Stimulated activated CD8-positive, alpha-beta memory T cell treated with anti-CD3 and anti-CD28 coated beads, Interleukin-7, amount 100 ng/mL, for 4 hours (primary cell): ENCODE measurements at places on chromosomes 11 and 22.

DNA sequence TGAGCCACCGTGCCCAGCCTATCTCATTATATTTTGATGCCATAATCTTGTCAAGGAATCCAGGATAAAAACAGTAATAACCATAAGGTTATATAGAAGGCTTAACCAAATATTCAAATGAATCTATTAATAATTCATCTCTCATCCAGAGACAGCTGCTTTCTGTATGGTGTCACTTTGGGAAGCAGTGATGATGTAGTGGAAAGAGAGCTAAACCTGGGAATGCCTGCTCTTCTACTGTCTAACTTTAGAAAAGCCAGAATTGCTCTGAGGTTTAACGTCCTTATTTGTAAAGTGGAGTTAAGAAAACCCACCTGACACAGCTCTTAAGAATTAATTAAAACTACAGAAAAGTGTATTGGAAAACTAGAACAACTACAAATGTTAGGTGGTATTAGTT is 29.3 kb upstream of the OR10D3 start:
- no peak for DNase-seq

- DNase-seq, result no peak
Measured at GRCh38 chr11:104918113-104918824, 20.0 kb upstream of the CASP12 start.

DNA sequence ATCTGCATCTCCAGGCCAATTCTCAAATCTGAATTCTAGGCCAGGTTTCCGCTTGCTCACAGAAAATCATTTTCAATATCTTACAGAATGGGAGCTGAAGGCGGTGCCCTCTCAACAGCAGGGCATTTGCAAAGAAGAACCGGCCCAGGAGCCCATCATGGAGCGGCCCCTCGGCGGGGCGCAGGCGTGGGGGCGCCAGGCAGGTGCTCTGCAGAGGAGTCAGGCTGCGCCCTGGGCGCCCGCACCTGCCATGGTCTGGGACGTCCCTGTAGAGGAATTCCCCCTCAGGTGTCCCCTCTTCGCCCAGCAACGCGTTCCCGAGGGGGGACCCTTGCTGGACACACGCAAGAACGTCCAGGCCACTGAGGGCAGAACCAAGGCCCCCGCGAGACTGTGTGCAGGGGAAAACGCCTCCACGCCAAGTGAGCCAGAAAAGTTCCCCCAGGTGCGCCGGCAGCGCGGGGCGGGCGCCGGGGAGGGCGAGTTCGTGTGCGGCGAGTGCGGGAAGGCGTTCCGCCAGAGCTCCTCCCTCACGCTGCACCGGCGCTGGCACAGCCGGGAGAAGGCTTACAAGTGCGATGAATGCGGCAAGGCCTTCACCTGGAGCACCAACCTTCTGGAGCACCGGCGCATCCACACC is 11.5 kb downstream of the ZNF74 start:
- DNase-seq, result no peak

DNA sequence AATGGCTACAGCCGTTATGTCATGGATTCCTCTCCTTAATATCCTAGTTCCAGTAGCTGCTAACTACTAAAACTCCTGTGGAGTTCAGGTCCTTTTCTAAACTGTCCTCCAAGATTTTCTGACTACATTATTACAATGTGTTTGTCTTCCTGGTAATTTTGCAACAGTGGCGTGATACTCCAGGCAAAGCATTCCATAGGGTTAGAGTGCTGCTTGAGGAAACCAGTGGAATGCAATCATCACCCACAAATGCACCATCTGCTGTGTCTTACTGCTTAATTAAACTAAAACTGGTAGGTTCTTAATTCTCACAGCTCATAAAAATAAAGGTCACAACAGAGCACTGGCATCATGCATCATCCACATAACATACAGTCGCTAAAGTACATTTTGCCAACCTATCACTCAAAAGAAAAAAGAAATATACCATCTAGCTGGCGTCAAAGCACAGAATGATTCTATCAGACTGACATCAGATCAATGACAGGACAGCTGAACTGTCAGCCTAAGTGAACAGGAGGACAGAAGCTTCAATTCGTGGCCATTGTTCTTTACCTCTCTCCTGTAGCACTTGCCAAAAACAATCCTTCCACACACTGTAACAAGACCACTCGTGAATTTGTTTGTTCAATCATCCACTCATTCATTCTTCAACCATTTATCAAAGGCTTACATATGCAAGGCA is 182.5 kb downstream of the CADM1 start:
- no peak for DNase-seq

DNA sequence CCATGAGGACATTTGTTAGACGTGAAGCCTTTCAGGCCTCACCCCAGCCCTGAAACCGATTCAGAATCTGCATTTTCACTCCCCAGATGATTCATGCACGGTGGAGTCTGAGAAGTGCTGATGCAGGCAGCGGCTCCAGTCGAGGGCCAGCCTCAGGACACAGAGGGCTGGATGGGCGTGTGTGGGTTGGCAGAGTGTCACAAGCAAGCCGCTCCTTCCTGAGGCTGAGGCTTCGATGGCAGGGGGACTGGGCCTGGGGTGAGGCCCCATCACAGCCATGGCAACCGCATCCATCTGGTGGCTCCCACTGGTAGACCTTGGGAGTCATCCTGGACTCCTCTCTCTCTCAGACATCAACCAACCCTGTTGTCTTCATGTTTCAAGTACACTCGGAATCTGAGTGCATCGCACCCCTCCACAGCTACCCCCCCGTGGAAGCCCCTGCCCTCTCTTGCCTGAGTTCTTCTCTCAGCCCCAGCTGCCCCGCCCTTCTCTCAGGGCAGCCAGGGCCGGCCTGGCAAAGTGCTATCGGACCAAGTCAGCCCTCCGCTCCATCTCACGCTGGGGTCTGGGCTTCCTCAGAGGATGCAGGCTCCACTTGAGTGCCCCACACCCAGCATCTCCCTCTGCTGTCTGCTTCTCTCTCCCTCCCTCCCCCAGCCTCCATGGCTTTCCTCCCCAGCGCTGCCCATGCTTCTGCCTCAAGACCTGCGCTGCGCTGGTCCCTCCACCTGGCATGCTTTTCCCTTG is 10.6 kb downstream of the KCNC1 start:
- no peak for DNase-seq
